ENCODE measurements at places on chromosomes 5 and 9.

DNA sequence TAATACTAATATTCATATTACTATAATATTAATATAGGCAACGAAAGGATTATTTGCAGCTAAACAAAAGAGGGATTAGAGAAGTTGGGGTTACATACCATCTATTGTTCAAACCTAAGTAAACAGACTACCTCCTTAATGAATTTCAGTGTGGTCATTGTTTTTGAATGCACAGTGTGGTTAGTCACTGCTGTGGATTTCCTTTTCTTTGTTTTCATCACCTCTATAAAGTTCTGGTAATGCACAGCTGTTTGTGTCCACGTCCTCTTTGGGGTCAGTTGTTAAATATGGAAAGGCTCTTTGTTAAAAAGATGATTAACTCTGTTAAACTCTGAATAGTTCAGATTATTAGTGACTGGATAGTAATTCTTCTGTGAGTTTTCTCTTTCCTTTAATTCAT, 233.6 kb downstream of the MAST4 start:
- no peak for DNase-seq

GRCh38 chr5:53011233-53011632, 22.1 kb downstream of the ITGA2 start:
- no peak for DNase-seq

GRCh38 chr5:169150108-169150507, 150.8 kb downstream of the SLIT3 start:
- DNase-seq = no peak

DNA sequence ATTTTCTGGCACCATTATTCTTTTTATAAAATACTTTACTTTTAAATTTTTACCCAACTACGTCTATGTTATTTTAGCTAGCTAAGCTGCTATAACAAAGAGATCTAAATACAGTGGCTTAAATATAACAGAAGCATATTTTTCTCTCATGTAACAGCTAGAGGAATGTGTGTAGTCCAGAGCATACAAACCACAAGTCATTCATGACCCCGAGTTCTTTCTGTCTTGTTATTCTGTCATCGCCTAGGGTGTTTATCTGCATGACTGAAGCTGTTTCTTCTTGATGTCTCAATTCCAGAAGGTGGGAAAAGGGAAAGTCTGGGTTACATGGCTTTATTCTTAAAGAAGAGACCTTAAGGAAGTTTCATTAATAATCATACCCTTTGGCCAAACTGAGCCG, 136.9 kb upstream of the RFX3 start:
- no peak for DNase-seq

DNA sequence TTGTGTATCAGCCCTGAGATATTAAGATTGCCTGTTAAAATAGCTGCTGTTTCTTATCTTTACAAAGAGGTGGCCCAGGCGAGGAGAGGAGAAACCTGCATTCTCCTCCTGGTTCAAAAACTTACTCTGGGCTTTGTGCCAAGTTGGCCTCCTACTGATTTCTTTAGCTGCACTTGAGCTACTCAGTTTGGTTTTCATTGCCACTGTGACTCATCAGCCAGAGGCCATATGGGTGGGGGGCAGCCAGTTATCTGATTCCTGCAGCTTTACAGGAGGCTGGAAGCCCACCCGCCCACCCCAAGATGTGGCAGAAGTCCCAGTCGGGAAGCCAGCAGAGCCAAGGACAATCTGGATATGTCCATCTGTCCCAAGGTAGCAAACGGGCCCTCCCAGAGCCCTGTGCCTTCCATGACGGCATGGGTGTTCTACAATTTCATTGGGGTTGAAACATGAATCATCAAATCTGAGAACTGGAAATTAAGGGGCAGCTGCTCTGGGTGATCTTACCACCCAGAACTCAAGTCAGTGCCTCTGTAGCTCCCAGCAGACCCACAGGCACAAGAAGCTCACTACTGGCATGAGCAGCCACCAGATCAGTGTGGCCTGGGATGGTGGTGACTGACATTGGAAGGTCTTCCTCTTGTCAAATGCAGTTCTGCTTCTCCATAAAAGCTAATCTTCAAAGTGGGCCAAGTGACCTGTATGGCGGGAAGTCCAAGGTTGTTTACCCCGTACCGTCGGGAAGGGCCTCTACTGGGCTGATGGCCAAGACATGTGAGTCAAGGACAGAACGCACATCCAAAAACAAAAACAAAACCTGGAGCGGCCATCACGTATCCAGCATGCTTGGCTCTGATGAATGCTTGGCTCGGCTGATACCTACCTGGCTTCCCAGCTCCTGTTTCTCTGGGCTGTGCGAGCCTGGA, 15.6 kb downstream of the FCN2 start:
- DNase-seq = peak; percentile 82

Measured in NCI-H1694 treated with DMSO at 0.1 percent for 48 hours (cell line).